Stimulated activated naive CD8-positive, alpha-beta T cell treated with anti-CD3 and anti-CD28 coated beads, Interleukin-15, Interleukin-2, amounts not matched to agents 100 U/mL and 50 U/mL, for 24 hours (primary cell): ENCODE measurements at places on chromosomes 5 and 9.

- DNase-seq: no peak
Measured at GRCh38 chr9:75482566-75482965, 394.3 kb downstream of the OSTF1 start.

- DNase-seq: no peak
Measured at GRCh38 chr5:138139781-138140090, 508 bp upstream of the NME5 start.

DNA sequence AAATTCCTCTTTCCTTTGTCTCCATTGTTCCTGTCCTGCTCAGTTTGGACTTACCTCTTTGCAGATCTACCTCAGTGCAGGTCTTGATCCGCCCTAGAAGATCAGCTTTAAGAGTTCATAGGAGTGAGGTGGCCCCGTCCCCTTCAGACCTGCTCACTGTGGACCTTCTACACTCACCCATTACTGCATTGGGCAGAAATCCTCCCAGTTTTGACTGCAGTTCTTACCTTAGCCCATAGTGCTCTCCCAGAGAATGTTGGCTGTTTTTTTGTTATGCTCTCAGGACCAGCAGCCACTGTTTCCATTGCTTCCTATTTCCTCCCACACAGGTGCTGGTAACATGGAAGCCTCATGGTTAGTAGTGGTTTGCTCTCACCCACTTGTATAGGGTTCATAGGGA is 63.3 kb downstream of the GALNT10 start:
- DNase-seq: no peak

DNA sequence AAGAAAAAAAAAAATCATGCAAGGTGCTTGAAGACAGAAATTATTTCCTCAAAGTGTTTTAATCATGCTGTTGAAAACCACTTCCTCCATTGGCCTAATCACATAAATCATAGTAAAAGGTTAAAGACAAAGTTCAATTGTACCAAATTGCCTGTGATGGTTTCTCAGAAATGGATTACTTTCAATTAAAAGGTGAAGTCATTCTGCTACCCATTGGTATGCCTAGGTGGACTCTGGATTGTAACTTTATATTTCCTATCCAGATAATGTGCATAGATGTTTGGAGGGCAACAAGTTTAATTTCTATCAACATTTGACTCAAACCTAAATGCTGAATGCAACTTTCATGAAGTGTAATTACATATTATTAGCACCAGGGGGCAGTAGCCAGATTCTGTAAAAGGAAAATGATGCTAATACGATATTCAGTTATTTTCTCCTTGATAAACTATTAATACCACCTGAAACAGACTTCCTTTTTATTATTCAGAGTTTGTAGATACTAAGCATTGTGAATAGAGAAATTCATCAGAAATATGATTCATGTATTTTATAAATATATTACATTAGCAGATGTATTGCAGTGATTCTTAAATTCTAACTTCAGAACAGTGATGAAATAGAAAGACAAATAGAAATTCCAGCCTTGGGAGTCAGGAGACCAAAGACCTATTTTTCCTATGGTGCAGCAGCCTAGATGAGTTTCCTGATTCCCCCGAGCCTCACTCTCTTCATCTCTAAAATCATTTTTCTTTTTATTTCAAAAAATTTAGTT is 148.2 kb downstream of the CAAP1 start:
- no peak for DNase-seq

DNA sequence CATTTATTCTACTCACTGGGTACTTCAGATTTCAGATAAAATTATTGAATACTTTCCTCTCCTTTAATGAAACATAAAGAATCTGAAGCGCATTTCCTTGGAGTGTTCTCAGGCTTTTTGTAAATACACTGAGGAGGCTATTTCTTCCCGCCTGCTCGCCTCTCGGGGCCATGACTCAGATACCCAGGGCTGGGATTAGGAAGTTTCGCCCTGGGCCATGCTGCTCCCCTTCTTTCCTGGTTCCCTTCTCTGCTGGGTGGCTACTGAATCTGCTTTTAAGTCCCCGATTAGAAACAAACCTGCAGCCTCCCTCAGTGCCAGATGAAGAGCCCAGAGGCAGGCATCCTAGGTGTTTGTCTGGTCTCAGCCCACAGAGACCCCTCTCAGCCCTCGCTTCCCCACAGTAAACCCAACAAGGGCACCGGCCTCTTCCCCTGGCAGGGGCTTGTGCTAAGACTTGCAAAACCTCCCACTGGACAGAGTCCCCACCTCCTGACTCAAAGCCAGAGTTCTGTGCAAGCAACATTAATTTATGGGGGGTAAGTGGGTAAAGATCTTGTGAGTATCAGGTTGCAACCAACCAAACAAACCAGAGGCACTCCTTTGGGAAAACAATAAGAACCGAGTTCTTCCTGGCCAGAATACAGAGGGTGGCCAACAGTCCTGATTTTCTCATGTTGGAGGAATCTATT is 30.7 kb upstream of the IRX1 start:
- no peak for DNase-seq

DNA sequence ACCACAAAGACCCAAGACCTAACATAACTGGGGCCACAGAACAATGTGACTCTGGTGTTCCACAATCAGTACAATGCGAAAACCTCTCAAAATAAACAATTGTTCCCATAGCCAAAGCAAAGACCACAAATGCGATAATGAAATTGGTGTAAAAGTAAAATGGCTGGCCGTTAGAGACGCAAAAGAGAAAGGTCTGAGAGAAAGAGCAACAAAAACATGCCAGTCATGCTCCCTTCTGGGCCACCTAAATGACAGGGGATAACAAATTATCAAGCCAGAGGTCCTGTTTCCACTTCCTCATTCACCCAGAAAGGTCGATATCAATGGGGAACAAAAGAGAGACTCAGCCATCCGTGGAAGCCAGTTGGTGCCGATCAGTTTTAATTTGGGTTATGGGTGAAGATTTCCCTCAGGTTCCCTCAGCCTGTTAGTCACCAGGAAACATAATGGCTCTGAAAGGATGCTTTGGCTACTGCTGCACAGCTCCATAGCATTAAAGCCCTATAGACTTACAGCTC is 9.2 kb upstream of the CFAP95 start:
- no peak for DNase-seq

- no peak for DNase-seq
Measured at GRCh38 chr5:128264564-128265360, 181.2 kb downstream of the SLC12A2 start.

DNA sequence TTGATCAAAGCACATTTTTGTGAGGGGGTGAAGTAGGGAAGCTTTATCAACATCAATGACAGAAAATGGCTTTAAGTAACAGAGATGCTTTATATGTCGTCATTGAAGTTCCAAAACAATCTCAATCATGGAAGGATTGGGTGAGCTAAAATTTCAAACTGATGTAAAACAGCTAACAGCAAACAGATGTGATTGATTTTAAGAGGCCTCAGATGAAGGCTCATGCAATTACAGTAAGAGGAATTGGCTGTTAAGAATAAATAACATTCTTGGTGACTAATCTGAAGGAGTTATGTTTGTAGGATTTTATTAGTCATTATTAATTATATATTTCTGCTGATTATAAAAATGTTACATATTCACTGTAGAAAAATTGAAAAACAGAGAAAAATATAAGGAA is 63.5 kb upstream of the PUM3 start:
- no peak for DNase-seq

GRCh38 chr9:86637515-86637914 is 283.3 kb upstream of the TUT7 start:
- peak; percentile 34 for DNase-seq

DNA sequence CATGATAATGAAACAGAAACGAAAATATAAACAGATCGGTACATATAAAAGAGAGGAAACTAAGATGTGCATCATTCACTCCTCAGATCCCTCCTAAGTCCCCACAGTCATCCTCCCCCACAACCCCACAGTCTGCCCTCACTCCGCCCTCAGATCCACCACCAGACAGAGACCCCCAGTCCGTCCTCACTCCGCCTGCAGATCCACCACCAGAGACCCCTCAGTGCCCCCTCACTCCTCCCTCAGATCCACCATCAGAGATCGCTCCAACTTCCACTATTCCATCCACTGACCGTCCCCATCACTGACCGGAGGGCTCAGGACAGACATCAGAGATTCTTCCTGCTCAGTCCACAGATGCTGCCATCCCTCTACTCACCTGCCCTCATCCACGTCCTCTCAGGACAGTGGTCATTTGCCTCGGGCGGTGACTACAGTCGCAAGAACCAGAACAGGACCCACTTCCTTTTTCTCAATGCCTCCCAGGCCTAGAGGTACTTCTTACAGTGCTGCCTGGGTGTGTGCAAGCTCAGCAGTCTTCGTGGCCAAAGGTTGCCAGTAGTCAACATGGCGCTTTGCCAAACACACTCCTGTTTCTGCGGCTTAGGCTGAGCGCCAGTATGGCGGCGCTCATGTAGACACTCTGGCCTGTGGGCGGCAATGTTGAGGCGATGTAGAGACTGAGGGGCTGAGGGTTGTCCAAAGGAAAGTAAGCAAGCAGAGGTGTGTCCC is 8.3 kb upstream of the SPATA31C1 start:
- no peak for DNase-seq

DNA sequence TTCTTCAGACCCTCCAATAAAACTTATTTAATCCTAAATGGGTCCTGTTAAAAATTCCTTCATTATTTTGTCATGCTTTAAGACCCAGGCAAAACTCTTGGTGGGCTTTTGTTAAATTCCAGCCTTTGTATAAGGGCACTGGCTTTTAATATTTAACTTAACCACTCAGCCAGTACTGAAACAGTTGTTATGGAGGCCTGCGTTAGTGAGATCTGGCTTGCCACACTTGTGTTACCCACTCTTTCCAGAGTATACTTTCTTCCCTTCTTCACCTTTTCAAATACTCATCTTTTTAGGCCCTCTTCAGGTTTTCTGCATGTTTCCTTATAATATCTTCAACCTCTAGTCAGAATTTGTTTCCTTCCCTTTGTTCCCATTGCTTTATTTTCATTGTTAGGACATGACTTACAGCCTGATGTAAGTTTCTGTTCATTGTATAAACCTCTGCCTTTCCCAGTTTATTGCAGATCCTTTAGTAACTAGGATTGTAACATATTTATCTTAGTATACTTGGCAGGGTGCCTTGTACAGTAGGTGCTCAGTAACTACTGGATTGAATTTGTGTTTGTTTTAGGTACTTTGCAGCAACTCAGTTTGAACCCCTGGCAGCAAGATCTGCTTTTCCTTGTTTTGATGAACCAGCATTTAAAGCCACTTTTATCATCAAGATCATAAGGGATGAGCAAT is 48.8 kb downstream of the LNPEP start:
- no peak for DNase-seq

- DNase-seq: no peak
Measured at GRCh38 chr9:36840898-36841536, 193.1 kb downstream of the PAX5 start.

- no peak for DNase-seq
Measured at GRCh38 chr5:177997846-177998245, 1.8 kb upstream of the PROP1 start.

GRCh38 chr5:93777620-93778019 is 36.2 kb upstream of the POU5F2 start:
- DNase-seq: no peak

GRCh38 chr5:20832204-20833080 is 844.4 kb upstream of the CDH18 start:
- DNase-seq: no peak

GRCh38 chr5:168869615-168870227 is 290.6 kb upstream of the PANK3 start:
- no peak for DNase-seq

DNA sequence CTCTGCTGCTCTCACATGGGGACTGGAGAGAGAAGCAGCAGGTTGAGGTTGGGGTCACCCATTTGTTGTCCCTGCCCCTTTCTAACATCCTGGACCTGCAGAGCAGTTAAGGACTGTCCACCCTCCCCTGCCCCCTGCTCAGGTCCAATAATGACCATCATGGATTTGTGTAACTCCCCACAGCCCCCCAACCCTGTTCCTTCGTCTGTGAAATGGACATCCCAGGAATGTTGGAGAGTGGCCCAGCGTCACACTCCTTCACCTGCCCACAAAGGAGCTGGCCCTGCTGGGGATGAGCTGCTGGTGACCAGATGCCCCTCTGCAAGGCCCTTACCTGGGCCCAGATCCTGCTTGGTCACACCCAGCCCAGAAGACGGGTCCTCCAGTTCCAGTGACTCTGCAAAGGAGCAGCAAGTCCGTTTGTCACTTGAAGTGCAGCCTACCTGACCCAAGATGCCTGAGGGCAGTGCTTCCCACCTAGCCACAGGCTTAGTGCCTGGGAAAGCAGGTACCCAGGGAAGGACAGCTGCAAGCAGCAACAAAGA is 10.4 kb downstream of the CD74 start:
- no peak for DNase-seq

GRCh38 chr9:128057724-128058409 is 9.3 kb downstream of the NAIF1 start:
- no peak for DNase-seq

DNA sequence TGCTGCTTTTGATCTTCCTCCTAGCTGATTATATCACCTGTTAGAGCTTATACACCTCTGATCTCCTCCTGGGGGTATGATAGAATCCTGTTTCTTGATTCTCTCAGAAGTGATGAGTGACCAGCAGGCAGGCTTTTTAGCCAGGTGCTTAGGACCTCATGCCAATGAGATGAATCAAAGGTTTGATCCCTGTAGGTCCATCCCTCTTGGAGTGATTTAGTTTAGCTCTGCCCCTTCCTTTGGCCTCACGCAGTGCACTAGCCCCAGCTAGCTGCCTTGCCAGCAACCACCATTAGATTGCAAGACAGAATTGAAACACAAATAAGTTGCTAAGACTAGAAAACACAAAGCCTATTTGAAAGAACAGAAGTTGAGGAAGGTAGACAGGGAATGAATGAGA is 84.4 kb downstream of the ZSWIM6 start:
- DNase-seq: no peak

DNA sequence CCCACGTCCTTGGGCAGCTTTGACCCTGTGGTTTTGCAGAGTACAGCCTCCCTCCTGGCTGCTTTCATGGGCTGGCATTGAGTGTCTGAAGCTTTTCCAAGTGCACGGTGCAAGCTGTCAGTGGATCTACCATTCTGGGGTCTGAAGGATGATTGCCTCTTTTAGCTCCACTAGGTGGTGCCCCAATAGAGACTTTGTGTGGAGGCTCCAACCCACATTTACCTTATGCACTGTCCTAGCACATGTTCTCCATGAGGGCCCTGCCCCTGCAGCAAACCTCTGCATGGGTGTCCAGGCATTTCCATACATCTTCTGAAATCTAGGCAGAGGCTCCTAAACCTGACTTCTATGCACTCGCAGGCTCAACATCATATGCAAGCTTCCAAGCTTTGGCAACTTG is 644.2 kb upstream of the CDH9 start:
- DNase-seq: no peak

DNA sequence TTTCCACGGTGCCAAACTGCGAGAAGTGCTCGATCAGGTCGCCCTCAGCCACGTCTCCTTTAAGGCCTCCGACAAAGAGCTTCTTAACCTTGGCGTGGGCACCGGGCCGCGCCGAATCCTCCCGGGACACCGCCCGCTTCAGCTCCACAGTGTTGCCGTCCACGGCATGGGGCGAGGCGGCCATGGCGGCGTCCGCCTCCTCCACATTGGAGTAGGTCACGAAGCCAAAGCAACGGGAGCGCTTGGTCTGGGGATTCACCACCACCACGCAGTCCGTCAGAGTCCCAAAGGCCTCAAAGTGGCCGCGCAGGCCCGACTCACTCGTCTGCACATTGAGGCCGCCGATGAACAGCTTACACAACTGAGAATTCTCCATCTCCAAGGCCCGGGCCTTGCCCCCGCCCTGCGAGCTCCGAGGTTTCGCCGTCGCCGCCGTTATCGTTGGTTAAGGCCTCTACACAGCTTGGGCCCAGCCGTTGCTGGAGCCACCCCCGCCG is 424 bp downstream of the HNRNPA0 start:
- no peak for DNase-seq

GRCh38 chr5:176410486-176411180 is 5.7 kb downstream of the CLTB start:
- no peak for DNase-seq
